B cell (primary cell): ENCODE measurements at places on chromosomes 4 and X. TPM values are rescaled to one million over a fixed set of nuclear protein-coding genes. Genes with fewer than 3 reads are reported as not detected.

Gene SNCA
- total RNA-seq = 1.3 and 3.4 TPM in 2 replicates

Gene C4orf33
- 5.8 and 9.5 TPM in 2 replicates for total RNA-seq

Gene STBD1
- total RNA-seq = not detected in 2 replicates

Gene GUCY1B1
- total RNA-seq = 0.10 and 0.19 TPM in 2 replicates

Gene NLRP2B
- not detected in 2 replicates for total RNA-seq

DNA sequence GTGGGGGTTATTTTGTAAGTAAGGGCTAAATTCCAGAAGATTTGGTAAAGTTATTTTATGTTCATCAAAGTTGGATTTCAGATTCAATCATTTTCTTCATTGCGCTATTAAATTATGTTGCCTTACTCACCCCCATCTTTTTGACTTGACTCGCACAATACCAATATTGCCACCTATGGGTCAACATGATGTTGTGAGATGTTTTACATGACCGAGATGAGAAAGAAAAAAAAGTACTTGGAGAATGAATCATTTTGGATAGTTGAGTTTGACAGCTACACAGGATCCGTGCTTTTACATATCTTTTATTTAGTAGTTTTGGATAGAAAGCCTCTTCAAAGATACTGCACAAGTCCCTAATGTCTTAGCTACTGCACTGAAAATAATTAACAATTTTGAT is 224.2 kb upstream of the EMCN start:
- no peak for DNase-seq

DNA sequence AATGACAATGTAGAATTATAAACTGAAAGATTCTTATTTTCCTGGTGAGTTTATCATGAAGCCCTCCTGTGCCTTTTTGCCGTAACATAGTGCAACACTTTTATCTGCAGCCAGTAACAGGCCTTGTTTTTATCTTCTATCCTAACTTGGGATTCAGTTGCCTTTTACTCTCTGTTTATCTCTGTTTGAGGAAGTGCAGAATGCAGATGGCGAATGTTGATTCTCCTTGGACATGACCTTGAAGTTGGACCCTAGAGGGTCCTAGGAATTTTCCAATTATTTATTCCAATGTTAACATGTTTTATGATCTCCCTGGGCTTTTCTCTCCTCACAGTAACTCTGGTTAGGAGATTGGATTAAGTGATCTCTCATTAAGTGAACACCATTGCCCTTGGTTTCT is 165.0 kb downstream of the FMR1NB start:
- no peak for DNase-seq

GRCh38 chrX:150696331-150696730 is 3.1 kb downstream of the MTMR1 start:
- peak; percentile 19 for DNase-seq

DNA sequence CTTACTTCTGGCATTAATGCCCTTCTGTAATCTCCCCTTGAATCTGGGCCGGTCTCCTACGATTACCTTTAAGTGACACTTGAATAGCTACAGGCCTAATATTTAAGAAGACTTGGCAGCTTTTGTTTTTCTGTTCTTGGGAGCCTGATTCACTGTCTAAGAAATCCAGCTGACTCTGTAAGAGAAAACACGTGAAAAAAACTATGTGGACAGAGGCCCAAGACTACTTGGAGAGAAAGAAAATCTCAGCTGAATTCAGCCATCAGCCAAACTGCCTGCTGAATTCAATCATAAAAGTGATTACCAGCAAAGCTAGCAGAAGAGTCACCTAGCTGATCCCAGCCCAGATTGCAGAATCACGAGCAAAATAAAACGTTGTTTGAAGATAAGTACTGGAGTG is 521.2 kb downstream of the MID1IP1 start:
- DNase-seq = no peak

- no peak for DNase-seq
Observed at GRCh38 chr4:139861471-139861870, 195.9 kb downstream of the MGST2 start.

DNA sequence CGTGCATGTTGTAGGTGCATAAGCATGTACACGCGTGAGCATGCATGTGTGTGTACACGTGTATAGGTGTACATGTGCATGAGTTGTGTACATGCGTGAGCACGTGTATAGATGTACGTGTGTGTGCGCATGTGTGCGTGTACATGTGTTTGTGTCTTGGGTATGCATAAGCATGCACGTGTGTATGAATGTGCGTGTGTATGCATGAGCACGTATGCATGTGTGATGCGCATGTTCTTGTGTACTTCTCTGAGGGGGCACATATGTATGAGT is 9.0 kb downstream of the NAT8L start:
- DNase-seq = no peak

- no peak for DNase-seq
Observed at GRCh38 chr4:117783716-117784115, 250.6 kb upstream of the NDST3 start.

- no peak for DNase-seq
Observed at GRCh38 chrX:125204681-125205132, 115.0 kb upstream of the TEX13C start.

DNA sequence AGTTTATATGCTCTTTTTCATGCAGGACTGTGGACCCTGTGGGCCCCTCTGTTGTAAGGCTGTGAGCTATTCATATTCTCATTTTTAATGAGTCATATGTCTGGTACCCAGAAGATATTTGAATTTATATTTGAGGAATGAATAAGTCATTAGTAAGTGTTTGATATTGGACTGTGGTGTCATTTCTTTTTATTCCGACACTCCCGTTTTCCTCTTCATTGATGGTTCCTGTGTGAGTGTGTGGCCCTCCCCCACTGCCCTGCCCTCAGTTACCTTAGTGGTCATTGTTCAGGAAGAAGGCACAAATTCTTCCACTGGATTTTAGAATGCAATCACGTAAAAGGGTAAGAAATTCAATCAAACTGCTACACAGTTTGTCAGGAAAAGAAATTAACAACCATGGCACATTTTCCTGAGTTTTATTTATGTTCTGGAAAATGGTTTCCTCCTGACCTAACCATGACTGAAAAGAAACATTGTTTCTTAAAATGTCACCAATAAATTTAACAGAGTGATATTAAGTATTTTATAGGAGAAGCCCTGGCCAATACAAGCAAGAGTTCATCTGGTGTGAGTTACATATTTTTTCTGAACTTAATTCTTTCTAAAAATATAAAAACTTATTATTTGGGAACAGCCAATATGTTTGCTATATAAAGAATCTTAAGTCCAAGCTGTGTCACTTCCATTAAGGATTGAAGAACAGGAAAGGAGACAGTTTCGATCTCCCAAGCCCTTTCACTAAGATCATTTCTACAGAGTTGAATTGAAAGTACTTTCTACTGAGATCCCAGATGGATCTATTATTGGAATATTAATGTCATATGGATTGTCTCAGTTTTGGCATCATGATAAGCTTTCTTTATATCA is 370.5 kb upstream of the ANXA10 start:
- no peak for DNase-seq

DNA sequence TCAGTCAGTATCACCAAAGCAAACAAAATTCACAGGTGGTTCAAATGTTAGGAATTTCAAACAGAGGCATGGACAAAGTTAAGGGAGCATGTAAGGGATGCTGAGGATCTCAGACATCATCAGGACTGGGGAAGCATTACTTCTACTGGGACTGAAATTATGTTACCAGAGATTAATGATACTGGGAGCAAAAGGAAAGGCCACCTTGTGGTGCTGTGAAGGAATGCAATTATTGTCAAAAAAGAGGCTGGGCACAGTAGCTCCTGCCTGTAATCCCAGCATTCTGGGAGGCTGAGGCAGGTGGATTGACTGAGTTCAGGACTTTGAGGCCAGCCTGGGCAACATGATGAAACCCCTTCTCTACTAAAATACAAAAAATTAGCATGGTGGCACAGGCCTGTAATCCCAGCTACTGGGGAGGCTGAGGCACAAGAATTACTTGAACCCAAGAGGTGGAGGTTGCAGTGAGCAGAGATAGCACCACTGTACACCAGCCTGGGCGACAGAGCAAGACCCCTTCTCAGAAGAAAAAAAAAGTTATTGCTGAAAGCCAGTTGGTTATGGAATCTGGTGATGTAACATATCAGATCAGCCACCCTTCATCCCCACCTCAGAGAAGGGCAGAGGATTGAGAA is 954.3 kb downstream of the PCDH7 start:
- no peak for DNase-seq
